NCI-H1694 (cell line): ENCODE measurements at places on chromosomes 6 and 20.
A peak's percentile ranks its signal among the peaks of the same experiment; 100 is the strongest.

DNA sequence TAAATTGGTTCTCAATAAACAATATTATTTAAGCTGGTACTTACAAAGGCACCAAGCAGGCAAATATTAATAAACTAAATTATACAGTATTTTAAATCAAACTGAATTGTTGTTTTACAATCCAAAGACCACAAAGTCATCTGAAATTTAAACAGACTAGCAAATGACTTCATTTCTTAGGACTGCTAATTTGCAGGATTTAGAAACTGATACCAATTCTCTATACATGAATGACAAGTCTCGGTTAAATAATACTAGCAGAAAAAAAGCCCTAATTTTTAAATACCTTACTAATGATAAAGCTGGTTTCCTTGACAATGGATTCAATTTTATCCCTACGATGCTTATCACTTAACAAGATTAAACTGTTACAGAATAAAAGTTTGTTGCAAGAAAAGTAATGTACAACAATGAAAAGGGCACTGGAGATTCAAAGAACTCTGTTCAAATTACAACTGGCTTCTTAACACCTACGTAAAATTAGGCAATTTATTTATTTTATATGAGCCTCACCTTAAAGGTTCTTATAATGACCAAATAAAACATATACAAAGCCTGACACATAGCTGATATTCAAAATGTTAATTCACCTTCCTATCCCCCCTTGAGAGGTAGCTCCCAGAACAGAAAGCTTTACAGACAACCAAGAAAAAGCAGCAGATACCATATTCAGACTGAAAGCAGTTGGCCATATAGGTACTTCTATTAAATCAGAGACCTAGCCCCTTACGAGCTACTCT is 33.1 kb downstream of the HBS1L start:
- DNase-seq: no peak

DNA sequence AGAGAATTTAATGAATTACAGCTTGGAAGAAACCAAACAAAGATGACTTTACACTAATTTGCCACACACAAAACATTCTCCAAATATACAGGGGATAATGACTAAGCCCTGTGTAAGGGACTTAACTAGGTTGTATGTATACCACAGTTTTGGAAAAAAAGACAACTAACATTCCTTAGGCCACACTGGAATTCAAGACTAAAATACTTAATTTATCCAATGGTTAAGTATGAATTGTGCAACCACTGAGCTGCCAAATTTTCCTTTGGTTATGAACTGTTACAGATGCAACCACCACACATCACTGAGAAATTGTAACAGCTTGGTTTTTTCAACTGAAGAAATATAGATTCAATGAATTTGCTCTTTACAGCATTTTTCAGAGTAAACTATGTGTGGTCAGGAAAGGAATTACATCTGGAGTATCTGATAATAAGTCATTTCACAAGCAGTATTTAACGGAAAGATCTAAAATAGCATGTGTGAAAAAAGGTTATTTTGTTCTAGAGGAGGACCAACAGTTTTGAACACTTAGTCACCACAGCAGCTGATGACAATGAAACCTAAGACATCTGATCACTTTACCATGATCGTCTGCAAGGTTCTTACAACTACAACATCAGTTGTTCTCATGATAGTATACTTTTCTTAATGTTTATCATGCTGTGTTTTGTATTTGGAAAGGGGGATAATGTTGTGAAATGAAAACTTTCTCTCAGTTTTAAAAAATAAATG is 318.8 kb downstream of the BCKDHB start:
- DNase-seq: no peak

- no peak for DNase-seq
Measured at GRCh38 chr20:13745784-13746183, 38.9 kb downstream of the ESF1 start.

- peak; percentile 30 for DNase-seq
Measured at GRCh38 chr6:55617272-55617671, 38.3 kb upstream of the HMGCLL1 start.

DNA sequence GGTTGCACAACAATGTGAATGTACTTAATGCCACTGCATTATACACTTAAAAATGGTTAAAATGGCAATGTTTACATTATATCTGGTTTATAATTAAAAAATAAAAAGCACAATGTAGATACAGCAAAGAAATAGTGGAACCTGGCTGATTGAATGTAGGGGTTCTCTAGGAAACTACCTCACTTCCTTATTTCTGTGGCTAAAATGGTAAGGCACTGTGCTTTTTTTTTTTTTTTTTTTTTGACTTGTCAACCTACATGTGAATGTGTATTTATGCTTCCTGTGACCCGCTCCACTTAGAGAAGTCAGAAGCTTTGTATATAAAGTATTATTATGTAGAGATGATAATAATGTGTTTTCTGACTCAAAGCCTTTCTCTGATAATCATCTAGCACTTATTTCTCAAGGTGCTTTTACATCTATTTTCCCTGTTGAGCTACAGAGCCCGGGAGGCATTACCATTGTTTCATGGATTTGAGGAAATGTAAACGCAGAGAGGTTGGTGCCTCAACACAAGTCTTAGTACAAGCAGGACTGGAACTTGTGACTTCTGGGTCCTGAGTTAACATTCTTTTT is 55.0 kb downstream of the SOX4 start:
- no peak for DNase-seq

DNA sequence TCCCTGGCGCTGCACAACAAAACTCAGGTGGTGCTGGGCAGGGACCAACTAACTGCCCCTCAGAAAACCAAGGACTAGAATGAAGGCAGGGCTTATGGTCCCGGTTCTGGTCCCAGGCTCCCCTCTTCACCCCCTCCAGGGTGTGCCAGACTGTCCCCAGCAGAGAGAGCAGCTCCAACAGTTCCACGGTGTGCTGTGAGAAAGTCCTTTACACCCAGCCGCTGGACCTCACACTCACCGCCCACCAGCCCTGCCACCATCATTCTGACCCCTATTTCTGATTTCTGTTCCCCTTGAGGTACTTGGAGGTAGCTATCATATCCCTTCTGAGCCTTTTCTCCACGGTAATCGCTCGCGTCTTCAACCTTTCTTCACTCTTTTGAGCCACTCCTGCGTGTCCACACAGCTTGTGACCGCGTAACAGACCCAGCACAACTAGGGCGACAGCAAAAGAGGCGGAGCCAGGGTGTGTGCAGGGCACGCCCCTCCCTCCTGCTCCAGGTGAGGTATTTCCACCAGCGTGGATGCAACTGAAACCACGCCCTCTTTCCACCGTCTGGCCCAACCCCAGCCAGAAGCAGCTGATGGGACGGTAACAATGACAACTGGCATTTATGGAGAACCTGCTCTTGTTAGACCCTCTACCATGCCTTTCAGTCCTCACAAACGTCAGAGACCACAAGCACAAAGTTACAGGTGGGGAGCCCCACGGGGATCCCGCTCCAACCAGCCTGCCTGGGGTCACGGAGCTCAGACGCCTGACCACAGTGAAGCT is 2.3 kb downstream of the PXDC1 start:
- DNase-seq: no peak

GRCh38 chr6:39357998-39358686 is 35.6 kb upstream of the KCNK16 start:
- peak; percentile 77 for DNase-seq

DNA sequence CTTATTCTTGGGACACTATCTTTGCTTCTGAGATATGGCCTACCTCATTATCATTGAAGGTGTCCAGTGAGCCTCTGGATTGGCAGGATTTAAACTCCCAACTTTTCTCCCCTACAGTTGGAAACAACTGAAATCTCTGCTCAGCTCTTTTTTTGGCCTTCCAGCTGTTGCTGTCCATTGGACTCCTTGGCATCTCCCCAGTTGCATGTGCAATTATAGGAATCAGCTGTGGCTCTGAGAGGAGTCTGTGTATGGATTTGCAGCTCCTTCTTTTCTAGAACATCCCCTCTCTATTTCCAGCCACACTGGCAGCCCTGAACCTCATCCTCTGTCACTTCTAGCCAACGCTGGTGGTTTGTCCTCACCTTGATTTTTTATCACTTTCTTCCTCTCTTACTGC is 21.2 kb downstream of the RAB22A start:
- no peak for DNase-seq

DNA sequence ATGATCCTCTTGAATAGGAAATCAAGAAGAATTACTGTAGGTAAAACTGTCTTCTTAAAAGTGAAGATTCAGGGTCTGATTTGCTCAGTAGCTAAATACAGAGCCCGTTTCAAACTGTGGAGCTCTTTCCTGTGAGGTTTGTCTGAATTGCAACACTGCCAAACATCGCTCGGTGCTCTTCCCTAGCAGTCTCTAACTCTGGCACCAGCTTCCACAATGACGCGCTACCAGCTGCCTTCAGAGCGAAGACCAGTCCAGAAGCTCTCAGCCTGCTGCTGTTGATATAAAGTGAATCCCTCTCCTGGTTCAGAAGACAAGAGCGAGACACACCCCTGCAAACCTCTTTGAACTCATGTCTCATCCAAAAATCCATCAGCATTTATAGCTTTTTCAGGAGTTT is 447.0 kb downstream of the LMBRD1 start:
- DNase-seq: peak; percentile 69

GRCh38 chr6:6470123-6470522 is 118.4 kb upstream of the LY86 start:
- DNase-seq: no peak

DNA sequence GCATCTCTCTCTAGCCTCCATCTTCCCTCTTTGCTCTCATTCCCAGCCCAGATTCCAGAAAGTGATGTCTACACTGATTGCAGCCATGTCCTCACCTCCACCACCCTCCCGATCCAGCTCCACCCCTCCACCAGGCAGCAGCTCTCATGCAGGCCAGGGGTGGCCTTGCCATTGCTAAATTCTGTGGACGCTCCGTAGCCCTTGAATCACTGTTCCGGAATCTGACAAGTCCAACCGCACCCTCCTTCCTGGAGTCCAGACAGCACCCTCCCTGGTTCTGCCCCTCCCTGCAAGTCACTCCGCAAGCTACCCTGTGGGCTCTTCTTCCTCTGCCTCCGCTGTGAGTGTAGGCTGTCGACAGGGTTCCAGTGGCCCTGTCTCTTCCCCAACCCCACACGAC is 26.2 kb downstream of the TNXB start:
- DNase-seq: no peak
